ENCODE measurements at places on chromosomes 2 and 18. TPM values are rescaled to one million over a fixed set of nuclear protein-coding genes. Genes with fewer than 3 reads are reported as not detected.

KLHL30 gene
- total RNA-seq = 9.0 TPM

DNA sequence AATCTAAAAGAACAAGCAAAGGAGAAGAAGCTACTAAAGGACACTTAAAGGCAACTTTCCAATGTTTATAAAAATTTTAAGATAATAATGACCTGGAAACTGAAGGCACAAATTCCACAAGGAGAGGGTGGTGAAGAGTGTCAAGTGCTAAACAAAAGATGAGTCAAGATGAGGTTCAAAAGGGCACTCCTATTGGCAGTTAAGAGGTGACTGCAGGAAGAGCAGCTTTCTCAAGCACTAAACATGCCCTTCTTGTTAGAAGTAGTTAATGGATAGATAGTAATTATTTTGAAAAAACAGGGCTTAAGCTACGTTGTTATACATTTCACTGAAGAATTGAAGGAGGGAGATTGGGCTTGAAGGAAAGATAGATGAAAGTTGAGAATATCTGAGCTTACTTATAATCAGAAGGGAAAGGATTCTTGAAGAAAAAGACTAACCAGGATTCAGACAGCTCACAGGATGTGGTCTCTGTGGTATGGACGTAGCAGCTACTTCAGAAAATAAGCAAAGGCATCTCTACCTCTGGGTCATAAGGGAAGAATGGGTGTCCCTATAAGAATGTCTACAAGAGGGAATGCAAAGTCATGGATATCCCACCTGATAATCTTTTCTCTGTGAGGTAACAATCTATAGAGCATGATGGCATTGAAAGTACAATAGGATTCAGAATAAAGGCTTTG is 454.7 kb upstream of the SLC39A10 start:
- no peak for DNase-seq

GRCh38 chr2:96759548-96759947 is 1.2 kb upstream of the CNNM4 start:
- no peak for DNase-seq

- DNase-seq = no peak
Observed at GRCh38 chr18:40120796-40121391, 1834.1 kb upstream of the PIK3C3 start.

DNA sequence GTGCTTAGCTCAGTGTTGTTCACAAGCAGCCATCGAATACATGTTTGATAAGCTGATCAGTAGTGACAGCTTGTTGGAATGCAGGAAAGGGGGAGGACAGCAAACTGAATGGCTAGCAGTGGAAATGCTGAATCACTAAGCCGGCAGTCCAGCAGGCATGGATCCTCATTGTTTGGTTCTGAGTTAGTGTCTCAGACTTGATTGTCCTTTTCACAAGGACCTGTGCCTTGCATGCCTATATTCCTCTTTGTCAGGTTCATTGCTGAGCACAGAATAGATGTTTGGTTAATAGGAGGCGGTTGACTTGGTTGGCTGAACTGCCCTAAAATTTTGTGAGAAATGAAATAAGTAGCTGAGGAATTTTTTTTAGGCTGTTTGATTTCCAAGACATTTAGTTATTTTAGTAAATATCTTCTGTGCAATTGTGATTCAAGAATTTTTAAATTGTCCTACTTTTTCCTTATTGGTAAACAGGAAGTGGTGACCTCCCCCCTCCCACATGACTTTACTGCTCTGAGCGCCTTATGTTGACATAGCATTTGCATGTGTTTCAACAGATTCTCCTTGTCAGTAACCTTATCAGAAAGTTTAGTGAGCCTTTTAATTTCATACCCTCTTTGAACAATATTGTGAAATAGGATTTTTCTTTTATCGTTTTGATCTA is 21.4 kb upstream of the STON1 start:
- no peak for DNase-seq

Data from aorta (tissue), 5 donors.